Frontal cortex (tissue), 4 donors: ENCODE measurements at places on chromosomes 1 and 21.
A peak's percentile ranks its signal among the peaks of the same experiment; 100 is the strongest.

GRCh38 chr1:57163325-57163724 lies 197.5 kb upstream of the C8B start:
- DNase-seq = no peak

- DNase-seq = no peak
Measured at GRCh38 chr1:152061952-152062351, 25.1 kb upstream of the S100A11 start.

DNA sequence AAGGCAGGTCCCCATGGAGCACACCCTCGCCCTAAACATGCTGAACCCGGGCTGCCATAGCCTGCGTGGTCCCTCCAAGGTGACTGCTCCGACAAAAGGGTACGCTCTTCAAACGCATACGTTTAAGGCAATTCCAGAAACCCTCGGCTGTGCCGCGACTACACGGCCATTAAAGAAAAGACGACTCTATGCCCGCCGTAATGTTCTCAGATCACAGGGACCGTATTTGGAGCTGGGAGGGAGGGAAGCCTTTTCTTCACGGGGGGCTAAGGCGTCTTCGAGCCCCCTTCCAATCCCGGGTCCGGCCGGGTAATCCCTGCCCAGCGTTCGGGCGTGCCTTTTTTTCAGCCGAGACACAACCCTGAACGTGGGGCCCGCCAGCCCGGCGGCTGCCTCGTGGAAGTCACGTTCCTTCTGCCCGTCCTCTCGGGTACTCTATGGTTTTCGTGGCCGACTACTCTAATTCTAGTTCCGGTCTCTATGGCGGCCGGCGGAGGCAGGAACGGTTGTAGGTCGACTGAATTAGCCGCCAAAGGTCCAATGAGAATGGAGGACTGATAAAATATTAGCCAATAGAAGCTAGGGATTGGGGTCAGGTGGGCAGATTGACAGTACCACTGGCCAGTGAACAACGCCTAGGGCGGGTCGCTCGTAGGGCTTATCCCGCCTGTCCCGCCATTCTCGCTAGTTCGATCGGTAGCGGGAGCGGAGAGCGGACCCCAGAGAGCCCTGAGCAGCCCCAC lies at the start of gene YBX1:
Gene YBX1 (plus strand): TSS at position 678 of the 743 bp plus-strand sequence. CDS start 148 bp downstream, outside the sequence.
- peak; percentile 92 for DNase-seq

GRCh38 chr21:44514746-44515358 lies 25.1 kb downstream of the KRTAP10-1 start:
- no peak for DNase-seq

DNA sequence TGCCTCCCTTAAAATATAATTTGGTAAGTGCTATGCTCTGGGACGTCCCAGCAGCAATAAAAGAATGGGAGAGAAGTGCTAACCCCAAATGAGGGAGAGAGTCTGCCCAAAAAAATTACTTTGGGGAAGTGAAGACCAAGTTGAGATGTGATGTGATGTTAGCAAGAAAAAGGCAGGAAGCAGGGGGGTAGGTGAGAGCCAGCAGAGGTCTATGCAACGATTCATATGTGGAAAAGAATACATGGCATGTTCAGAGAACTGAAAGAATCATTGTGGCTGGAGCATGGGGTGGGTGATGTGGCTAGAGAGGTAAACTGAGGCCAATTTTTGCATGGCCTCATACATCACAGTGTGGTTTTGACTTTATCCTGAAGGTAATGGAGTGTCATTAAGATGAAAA lies 5.6 kb upstream of the CTPS1 start:
- no peak for DNase-seq

GRCh38 chr1:107695341-107695740 lies 269.6 kb downstream of the VAV3 start:
- no peak for DNase-seq

GRCh38 chr1:26163684-26164035 lies 4.8 kb downstream of the FAM110D start:
- no peak for DNase-seq

DNA sequence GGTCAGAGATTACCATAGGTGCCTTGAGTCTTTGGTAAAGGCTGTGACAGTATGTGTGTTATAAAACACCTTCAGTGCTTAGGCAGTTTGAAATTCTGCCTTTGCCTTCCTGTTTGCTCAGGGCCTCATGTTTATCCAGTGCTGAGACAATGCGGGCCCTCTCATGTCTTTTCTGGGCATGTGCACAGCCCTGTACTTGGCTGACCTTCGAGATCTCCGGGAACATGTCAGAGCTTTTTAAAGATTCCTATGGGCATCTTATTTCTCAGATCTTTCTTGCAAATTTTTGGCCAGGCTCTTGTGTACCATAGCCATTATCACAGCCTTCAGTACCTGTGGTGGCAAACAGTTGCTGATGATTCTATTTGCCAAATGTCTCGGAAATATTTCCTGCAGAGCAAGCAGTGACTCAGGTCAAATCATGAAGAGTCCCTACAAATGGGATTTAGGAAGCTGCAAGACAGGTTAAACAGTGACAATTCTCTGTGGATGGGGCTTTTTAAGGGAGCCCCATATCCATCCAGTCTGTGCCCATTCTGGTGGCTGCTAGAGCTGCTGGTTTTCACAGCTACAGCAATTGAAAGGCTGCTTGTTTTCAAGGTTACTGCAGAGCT lies 42.1 kb downstream of the HOOK1 start:
- DNase-seq = no peak

DNA sequence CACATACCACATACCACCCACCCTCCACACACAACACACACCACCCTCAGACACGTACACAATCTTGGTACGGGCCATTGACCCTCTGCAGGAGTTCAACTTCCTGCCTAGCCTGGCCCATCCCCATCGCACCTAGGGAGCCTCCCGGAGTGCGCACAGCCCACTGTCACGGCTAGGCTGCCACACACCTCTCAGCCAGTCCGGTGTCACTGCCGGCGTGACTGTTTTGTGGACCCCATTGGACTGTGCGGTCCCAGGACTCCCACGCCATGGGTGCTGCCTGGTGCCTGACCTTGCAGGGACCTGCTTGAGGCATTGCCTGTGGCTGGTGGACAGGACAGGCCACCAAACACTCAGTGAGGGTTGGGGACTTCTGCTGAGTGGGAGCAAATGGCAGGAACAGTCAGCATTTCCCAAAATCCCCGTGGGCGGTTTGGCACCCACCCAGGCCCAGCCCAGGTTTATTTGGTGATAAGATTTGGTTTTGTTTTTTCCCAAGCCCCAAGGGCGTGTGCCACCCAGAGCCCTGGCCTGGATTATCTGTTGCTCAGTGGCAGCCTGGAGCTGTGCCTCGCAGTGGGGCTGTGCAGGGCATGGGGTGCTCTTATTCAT lies 27.7 kb downstream of the RAB7B start:
- DNase-seq = no peak

- DNase-seq = peak; percentile 60
Measured at GRCh38 chr1:37752583-37753471, 12.1 kb downstream of the EPHA10 start.

DNA sequence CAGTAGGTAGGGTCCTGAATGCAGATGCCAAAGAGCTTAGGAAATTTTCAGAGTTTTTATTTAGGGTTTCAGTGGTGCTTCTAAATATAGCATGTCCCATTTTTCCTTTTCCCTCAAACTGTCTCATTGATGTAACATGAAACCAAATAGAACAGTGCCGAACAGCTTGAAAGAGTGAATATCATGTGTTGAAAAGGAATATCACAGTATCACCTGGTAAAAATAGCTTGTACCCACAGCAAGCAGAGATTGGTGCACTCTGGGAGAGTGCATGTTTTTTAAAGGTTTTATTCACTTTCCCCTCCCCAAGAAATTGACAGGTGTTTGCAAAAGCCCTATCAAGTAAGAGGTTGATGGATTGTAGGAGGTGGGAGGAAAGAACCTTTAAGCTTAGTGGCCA lies 41.9 kb upstream of the ELAVL4 start:
- no peak for DNase-seq

DNA sequence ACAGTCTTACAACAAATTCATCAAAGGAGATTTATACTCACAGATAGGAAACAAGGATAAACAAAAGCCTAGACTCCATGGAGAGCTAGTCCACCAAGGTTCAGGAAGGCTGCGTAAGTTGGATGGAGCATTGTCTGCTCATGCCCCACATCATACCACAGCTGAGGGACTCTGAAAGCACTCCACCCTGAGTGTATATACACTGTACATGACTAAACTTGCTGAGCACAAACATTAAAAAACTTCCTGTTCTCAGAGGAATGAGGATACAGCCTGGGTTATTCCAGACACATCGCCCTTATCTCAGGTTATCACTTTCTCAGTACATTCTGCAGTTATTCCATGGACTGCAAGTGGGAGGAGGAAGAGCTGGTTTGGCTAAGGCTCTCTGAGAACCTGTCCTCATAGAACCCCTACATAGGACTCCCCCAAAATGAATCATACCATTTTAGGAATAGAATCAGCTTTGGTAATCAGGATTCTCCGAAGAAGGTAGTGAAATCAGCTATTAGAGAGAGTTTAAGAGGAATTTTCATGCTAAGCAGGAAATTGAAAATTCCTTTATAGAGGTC lies 58.0 kb upstream of the PRMT6 start:
- no peak for DNase-seq

GRCh38 chr21:46190491-46191131 lies 6.4 kb upstream of the SPATC1L start:
- DNase-seq = no peak

DNA sequence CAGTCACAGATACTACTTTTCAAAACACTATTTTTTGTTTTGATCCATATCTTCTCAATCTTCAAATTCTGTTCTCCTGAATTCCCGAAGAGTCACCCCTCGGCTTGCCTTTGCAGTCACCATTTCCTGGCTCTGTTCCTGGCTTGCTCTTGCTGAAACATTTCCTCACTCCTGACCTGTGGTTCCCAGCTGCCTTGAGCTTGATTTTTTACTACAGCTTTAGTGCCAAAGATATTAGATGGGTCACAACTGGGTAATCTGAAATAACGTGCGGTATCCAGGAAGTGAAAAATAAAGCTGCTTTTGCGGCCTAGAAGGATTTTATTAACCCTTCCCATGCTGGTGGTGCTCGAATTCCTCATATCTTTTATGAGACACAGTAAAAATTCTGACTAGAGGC lies 318.8 kb downstream of the PCP4 start:
- DNase-seq = no peak

GRCh38 chr21:21955204-21955603 lies 957.0 kb downstream of the NCAM2 start:
- DNase-seq = no peak

GRCh38 chr1:31013187-31013864 lies 52.2 kb downstream of the PUM1 start:
- DNase-seq = no peak

- DNase-seq = no peak
Measured at GRCh38 chr1:61523229-61523628, 201.7 kb downstream of the TM2D1 start.

DNA sequence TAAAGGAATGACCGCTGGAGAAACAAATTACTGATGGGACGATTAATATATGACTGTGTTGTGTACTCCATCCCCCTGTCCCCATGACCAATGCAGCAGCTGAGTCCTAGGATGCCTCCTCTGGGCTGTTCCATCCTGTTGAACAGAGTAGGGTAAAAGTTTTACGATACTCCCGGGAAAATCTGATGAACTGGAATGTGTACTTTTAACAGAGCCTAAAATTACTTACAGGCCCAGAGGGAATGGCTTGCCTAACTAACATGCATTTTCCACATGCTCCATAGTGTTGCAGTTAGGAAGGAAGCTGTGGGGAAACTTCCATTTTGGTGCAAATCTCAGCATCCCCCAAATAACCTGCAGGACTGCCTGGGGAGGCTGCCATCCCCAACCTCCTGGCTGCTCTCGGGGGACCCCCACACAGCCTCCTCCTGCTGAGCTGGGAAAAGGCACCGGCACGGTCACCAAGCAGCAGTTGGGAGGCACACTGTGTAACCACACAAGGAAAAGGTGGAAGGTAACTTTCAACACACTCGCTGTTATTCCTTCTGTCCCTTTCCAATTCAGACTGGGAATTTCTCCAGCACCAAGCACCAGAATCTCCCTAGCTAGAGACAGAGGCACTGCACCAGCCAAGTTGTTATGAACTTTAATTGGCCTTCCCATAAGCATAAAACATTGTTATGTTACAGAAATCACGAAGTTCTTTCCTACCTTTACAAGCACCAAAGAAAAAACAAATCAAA lies 97.2 kb downstream of the BCAR3 start:
- DNase-seq = no peak
